ENCODE measurements at places on chromosomes 3 and 15.

GRCh38 chr3:52317208-52318000 lies 1.3 kb downstream of the DNAH1 start:
- peak; percentile 69 for DNase-seq

- DNase-seq: no peak
These were observed 64.5 kb upstream of the MITF start for GRCh38 chr3:69674752-69675151.

- no peak for DNase-seq
These were observed 314.7 kb downstream of the RORA start for GRCh38 chr15:60914360-60914759.

DNA sequence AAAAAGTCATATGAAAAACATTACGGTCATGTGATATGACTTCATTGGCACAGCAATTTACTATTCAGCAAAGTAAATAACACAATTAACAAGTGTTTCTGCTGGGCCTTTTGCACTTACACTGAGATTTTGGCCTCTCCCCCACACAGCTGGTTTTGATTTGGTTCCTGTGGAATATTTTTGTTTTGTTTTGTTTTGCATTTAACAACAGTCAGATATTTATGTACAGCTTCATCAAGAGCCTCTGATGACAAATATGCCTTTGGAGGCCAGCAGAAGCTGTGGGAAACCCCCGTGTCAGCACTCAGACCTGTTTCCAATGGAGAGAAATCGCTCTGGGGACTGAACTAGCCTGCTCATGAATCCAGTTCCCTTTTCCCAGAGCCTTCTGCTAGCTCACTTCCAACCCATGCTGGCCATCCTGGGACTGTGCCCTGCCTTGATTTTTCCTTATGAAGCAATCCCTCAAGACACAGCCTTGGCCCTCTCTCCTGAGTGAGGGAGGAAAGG lies 161.9 kb downstream of the ATG7 start:
- no peak for DNase-seq

GRCh38 chr3:37751537-37751936 lies 110.1 kb upstream of the CTDSPL start:
- DNase-seq: no peak

DNA sequence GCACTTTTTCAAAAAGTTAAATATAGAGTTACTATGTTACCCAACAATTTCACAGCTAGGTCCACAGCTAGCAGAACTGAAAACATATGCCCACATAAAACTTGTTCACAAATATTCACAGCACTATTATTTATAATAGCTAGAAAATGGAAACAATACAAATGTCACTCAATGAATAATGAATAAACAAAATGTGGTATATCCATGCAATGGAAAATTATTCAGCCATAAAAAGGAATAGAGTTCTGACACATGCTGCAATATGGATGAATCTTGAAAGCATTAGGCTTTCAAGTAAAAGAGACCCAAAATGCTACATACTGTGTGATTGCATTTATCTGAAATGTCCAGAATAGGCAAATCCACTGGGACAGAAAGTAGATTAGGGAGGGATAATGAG lies 111.9 kb downstream of the MECOM start:
- no peak for DNase-seq

DNA sequence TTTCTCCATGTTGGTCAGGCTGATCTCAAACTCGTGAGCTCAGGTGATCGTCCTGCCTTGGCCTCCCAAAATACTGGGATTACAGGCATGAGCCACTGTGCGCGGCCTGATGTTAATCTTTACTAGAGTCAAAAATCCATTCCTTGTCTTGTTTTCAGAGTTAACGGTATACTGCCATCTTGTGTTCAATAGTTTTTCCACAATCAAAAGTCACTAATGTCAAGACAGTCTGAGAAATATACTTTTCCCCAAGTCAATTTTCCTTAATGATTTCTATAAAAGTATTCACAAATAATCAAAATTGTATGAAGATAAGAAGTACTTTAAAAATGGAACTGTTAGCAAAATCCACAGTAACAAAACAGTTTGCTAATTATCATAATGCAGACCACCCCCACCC lies 8.5 kb downstream of the CRBN start:
- peak; percentile 70 for DNase-seq

- DNase-seq: peak; percentile 18
These were observed 1.3 kb downstream of the ELL3 start for GRCh38 chr15:43775411-43775965.

DNA sequence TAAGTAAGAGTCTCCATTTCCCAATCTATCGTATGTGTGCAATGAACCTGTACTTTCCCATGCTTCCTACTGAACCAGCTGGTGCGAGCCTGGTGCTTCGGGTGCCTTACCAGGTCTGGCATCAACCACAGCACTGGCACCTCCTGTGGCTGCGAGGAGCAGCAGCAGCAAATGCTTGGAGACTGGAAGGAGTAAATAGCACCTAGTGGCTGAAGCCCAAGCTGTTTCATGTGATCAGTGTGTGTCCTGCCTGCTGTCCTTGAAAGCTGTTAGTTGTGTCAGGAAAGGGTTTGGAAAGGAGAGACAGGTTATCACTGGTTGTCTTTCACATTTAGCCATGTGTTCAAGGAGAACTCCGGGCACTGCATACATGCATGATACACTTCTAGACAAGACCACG lies 31.8 kb downstream of the PCOLCE2 start:
- no peak for DNase-seq

- no peak for DNase-seq
These were observed 222.3 kb downstream of the NR1D2 start for GRCh38 chr3:24167429-24167828.

- DNase-seq: no peak
These were observed 21.9 kb downstream of the PIK3CB start for GRCh38 chr3:138812806-138813205.

- no peak for DNase-seq
These were observed 2.2 kb downstream of the NR2F2 start for GRCh38 chr15:96332637-96333121.

GRCh38 chr15:35669432-35670045 lies 123.6 kb upstream of the DPH6 start:
- no peak for DNase-seq

GRCh38 chr15:99121207-99121606 lies 16.3 kb downstream of the SYNM start:
- DNase-seq: no peak

DNA sequence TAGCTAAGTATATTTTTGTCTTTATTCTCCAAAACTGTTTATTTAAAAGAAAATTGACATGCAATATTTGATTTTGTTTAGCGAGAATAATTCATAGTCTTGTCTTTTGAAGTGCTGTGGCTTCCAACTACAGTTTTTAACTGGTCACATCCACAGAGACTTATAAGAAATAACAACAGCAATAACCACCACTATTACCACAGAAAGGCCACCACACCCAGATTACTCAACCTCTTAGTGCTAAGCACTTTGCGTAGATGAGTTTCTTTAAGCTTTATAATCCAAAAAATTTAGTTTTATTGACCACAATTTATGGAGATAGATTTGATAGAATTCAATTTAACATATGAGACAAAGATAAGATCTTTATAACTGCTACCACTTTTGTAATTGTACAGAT lies 468.4 kb upstream of the UBE2E2 start:
- DNase-seq: no peak

GRCh38 chr3:174223042-174223441 lies 636.1 kb upstream of the NAALADL2 start:
- DNase-seq: no peak

GRCh38 chr3:101888653-101889052 lies 39.3 kb downstream of the NFKBIZ start:
- no peak for DNase-seq

- no peak for DNase-seq
These were observed 43.9 kb upstream of the POLG start for GRCh38 chr15:89378296-89379151.

GRCh38 chr15:92163641-92164040 lies 230.0 kb upstream of the ST8SIA2 start:
- DNase-seq: no peak

DNA sequence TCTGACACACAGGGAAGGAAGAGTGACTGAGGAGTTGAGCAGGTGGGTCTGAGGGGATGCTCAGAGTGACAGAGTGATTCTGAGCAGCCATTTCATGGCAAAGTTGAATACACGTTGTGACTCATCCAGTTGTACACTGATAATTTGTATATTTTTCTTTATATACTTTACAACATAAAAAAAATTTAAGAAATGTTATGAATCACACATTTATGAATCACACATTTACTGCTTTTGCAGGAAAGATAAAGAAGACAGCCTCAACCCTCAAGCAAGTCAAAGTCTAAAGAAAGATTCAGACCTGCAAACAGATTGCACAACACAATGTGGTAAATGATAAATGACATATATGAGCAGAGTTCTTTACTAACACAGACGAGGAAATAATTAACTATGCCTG lies 21.0 kb upstream of the CHMP2B start:
- DNase-seq: no peak

DNA sequence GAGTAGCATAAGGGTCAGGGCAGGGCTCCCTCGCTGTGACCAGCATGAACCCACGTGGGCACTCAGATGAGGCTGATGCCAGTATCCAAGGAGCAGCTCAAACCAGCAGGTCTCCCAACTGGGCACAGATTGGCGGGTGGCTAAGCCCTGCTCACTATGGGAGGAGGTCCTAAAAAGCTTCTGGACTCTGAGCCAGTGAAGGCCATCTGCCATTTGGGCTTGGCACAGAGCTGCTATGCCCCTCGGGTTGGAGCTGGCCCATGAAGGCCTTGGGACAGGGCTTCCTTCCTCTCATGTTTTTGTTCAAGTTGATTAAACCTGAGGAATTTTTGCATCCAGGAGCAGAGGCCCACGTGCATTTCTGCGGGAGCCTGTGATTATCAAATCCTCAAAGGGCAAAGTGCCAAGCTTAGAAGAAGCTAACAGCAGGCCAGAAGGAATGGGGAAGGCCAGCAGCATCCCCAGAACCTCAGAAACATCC lies 4.3 kb upstream of the STRA6 start:
- no peak for DNase-seq

GRCh38 chr3:165643425-165643824 lies 193.8 kb downstream of the BCHE start:
- DNase-seq: no peak

GRCh38 chr3:73216310-73216709 lies 154.9 kb downstream of the EBLN2 start:
- no peak for DNase-seq

- DNase-seq: no peak
These were observed 1.8 kb downstream of the IGDCC3 start for GRCh38 chr15:65375871-65376607.

- peak; percentile 33 for DNase-seq
These were observed 30.8 kb downstream of the MLH1 start for GRCh38 chr3:37024092-37024491.

- no peak for DNase-seq
These were observed 63.4 kb upstream of the CADPS start for GRCh38 chr3:62938583-62938982.

DNA sequence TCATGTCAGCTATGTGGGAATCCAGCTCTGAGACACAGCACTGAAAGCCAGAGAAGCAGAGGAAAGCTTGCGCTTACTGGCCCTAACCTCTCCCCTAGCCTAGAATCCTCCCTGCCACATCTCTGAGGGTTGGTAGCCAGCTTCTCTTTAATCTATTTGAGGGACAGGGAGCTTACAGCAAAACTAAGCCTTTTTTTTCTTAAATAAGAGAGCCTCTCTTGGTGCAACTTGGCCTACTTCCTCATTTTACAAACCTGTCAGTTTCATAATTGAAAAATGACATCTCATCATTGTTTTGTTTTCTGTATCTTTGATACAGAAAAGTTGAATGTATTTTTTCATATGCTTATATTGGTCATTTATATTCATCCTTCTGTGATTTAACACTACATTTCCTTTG lies 193.9 kb downstream of the ZNF621 start:
- DNase-seq: no peak

- DNase-seq: no peak
These were observed 102.3 kb downstream of the TPRA1 start for GRCh38 chr3:127488141-127488672.

- DNase-seq: no peak
These were observed 55.8 kb upstream of the TSPAN3 start for GRCh38 chr15:77126529-77127326.

DNA sequence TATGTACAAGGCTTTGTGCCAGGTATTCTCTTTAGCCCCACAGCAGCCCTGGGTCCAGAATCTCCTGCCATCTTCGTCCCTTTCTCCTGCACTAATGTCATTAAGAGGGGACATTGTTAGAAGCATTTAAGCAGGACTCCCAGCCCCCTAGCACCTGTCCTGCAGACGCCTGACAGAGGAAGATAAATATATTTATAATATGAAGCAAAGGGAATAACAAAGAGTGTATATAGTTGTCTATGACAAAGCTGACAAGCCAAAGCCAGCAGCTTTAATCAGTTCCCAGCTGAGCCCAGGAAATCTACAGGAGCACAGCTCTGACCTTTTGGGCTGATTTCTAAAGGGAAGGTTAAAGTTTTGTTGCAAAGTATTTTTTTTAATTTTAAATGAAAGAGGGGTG lies 96.0 kb downstream of the MEGF11 start:
- no peak for DNase-seq

DNA sequence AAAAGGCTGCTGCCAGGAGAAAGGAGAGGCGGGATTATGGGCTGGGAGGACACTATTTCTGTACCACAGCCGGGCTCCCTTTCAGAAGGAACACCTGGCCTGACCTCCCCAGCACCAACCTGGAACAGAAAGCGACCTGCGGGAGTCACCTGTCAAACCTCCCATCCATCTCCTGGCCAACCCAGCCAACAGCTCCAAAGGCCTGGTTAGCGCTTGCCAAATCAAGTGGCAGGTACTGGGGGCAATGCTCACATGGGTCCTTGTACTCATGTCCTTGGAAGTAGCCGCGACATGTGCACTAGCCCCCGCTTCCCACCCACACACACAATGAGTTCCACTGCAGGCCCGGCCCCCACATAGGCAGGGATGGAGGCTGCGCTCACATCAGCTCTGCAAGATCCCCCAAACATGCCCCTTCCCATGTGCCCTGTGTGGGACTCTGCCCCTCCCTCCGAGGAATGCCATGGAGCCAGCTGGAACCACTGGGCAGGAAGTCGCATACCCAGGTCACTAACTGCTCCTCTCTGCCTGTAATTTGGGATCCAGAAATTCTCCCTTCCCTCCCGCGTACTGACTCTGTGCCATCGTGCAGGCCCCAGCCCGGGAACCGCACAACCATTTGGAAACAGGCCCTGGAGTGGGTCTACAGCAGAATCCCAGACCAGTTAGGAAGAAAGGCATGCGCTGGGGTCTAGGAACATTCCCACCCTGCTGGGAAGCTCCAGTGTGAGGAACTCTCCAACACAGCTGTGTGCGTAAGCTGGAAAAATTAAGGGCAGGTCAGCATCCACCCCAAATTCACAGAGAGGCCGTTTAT lies 98.9 kb downstream of the LRIG1 start:
- DNase-seq: no peak

- DNase-seq: no peak
These were observed 102.5 kb downstream of the IQSEC1 start for GRCh38 chr3:12970684-12971083.

DNA sequence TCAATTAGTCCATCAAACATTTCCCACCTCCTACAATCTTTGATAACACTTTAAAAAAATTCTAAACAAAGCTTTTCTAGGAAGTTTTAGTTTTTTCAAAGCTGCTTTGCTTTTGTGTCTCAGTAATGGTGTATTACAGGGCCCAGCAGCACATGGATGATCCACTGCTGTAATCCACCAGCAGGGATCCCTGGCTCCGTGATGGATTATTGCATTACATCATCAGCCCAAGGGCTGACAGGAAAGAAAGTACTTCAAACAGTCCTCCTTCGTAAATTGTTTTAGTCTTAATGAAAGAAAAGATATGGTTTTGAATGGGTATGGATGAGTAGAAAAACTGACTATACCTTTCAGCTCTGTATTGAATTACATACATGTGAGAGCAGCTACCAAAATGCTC lies 688.9 kb upstream of the NAALADL2 start:
- DNase-seq: no peak

- no peak for DNase-seq
These were observed 39.9 kb downstream of the DENND4A start for GRCh38 chr15:65752151-65752700.

GRCh38 chr15:58313304-58313703 lies 118.5 kb upstream of the LIPC start:
- no peak for DNase-seq
